ENCODE measurements at places on chromosomes 5 and 9. TPM values are rescaled to one million over a fixed set of nuclear protein-coding genes. Genes with fewer than 3 reads are reported as not detected.

Gene ORM1
- polyA plus RNA-seq = not detected

GRCh38 chr5:99037668-99038067 is 108.9 kb upstream of the CHD1 start:
- DNase-seq = no peak

DNA sequence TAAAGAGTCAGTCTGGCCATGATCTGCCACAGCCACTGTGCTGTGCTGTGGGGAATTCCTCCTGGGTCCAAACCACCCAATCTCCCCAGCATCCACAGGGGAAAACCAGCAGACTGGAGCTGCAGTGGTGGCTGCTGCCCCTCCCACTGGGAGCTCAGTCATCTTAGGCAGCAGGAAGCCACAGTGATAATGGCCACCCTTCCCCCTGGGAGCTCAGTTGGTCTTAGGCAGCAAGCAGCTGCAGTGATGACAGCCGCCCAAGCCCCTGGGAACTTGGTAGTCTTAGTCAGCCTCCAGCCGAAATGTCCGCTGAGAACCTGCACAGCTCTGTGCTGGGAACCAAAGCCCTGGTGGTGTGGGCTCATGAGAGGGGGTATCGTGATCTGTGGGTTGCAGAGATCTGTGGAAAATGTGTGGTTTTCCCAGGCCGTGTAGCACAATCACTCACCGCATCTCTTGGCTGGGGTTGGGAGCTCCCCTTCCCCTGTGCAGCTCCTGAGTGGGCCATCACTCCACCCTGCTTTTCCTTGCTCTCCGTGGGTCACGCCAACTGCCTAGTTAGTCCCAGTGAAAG is 38.4 kb upstream of the SMIM15 start:
- DNase-seq = no peak

DNA sequence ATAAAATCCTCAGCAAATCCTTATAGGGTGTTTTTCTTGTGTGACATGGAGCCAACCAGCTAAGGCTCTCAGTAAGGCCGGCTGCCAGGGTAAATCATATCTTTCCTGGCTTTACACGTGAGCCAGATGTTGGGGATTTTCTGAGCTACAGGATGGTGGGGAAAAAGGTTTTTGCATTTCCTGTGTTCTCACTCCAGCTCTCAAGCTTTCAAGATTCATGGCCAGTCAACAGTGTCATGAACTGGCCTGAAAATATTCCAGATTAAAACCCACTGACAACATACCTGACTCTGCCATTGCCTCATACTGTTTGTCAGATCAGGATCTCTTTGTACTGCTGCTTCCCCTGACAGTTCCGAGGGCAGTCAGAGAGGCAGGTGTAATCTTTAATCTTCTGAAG is 306.9 kb downstream of the GLIS3 start:
- no peak for DNase-seq

DNA sequence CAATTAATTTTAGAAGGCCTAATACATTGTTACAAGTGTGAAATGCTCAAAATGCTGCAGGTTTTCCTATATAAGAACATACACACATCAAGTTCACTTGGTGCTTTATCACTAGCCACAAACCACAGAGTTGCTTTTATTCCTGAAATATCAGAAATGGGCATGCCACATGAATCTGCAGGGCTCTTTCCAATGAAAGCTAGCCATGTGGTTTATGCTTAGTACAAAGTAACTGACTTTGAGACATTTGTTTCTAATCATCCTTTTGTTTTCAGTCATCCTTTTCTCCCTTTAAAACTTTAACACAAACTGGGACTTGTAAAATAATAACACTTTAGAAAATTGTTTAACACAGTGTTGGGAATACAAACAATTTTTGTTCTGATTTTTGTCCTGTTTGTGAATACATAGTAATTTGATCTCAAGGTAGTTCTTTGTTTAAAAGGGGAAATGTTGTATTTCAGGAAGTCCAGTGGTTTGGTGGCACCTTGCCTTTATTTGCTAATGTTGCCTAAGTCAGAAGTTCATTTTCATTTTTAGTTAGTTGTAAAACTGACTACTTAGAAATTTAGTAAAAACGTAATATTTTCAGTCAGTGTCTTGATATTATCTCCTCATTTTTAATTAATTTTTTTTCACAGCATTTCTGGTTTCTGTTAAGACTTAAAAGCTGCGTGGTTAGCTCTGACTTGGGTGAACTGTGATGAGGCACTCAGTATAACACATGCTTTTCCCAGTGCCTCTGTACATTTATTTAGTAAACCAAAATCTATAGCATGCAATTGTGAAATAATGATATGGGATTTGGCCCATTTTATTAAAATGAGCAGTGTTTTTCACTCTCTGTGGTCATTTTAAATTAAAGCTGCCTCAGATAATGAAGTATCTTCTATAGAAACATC is 18.6 kb downstream of the PRDM6 start:
- no peak for DNase-seq

GRCh38 chr5:139634028-139634325 is 14.2 kb upstream of the CXXC5 start:
- no peak for DNase-seq

Gene RFX3
- 21.0 TPM for polyA plus RNA-seq

Gene TDRD7
- 7.7 TPM for polyA plus RNA-seq

DNA sequence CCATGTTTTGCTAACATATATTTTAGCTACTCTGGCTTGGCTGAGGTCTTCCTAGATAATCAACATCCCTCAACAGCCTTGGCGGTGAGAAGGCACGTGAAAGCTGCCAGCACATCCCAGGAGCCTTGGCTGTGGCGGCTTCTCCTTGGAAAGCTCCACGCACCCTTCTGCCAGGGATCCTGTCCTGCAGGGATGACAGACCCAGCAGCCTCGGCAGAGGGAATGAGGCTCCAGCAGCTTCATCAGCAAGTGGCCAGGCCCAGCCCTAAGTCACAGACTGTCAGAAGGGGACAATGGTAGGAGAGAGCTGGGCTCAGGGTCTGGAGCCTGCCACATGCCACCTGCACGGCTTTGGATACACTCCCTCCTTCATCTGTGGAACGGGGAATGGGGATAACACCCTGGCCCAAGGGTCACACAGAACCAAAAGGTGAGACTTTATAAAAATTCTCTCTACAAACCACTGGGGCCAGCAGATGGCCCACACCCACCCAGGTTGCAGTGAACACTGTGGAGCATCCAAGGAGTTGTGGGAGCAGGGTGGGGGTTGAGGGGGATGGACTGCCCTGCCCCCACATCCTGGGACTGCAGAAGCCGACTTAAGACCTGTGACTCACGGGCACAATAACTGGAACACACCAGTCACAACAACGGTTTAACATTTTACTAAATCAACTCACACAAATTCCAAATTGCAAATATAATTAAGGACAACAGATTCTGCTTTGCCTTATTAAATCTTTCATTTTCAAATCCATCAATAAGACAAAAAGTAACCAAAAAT is 65.1 kb downstream of the MACROH2A1 start:
- DNase-seq = no peak

Gene BTNL9
- polyA plus RNA-seq = 5.6 TPM

DNA sequence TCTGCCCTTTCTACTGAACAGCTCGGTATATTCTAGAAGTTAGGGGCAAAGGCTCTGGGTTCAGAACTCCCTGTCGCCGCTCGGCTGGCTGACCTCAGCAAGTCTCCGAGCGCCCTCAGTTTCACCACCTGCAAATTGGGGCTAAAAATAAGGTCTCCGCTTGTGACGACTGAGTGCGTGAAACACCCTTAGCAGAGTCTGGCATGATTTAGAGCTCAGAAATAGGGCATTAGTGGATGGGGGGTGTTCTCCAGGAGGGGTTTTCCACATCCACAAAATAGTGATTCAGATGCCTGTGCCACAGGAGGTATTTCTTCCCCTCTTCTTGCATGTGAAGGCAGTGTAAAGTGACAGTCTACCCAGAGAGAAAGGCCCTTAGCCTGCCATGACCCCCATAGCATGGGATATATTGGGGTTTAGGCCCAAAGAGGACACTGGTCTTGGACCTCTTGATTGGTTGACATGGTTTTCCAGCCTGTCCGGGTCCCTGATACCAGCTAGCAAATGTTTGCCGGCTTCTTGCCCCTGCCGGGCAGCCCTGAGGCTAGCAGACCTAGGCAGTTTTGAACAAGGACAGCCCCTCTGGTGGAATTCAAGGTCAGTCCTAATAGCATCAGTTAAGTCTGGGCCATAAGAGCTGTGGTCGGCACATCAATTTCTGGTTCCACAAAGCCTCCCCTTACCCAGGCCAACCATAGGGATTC is 1.4 kb downstream of the ERGIC1 start:
- no peak for DNase-seq

DNA sequence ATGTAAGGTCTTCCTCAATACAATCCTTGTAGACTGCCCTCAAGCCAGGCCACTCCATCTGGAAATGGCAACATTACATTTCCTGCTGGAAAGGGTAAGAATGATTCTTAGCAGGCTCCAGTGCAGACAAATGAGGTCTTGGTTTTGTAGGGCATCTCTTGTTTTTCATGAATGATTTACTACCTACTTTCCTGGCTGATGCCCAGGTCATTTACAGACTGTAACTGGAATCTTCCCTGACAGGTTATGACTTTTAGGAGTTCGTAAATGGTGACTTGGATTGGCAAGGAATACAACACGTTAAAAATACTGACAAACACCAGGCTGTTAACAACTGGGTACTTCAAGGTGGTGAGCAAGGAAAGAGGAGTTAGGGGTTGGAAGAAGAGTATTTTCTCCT is 510.5 kb upstream of the TNC start:
- no peak for DNase-seq

GRCh38 chr5:61339764-61340163 is 7.7 kb downstream of the ZSWIM6 start:
- no peak for DNase-seq

GRCh38 chr9:116360016-116360415 is 206.4 kb downstream of the PAPPA start:
- no peak for DNase-seq

DNA sequence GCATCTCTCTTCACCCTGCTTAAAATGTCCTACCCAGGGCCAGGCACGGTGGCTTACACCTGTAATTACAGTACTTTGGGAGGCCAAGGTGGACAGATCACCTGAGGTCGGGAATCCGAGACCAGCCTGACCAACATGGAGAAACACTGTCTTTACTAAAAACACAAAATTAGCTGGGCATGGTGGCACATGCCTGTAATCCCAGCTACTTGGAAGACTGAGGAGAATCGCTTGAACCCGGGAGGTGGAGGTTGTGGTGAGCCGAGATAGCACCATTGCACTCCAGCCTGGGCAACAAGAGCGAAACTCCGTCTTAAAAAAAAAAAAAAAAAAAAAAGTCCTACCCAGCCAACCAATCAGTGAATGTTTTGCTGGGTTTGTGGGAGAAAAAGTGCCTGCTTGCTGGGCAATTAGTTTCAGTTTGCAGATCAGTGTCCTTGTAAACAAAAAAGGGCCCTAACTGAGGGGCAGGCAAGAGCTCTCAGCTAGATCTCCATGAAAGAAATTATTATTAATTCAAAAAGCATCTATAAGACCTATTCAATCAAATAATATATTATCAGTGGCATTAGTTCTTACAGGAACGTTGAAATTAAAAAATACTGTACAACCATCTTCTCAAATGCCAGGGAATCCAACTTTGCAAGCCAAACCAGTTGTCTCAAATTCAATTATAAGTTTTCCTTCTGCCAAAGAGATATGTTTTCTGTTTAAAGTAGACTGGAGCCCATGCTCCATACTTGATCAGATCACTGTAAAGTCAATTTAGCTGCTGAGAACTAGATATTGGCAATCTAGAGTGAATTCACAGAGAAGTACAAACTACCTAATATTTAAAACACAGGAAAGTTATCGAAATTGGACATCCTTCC is 3.9 kb downstream of the MEGF9 start:
- no peak for DNase-seq

GRCh38 chr5:143896516-143896915 is 84.6 kb downstream of the HMHB1 start:
- DNase-seq = no peak

DNA sequence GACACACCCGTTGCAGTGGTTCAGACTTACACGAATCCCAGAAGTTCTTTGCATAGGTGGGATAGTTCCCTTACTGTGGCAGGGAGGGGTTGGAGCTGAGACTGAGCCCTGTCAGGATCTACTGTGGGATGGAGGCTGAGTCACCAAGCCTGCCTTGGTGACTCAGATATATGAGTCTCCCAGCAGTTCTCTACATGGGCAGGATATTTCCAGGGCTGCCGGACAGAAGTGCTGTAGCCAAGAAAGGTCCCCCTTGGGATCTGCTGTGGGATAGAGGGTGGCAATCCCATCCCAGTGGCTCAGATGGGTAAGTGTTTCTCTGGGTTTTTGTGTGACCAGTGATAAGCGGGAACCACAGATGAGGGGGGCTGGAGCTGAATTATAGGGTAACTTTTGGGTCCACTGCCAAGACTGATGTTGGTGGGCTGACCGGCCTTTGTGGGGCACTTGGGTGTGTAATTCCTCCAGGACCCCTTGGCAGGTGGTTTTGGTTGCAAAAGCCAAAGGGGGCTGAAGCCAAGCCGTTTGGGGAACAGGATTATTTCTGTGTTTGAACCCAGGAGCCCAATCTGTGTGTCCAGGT is 18.7 kb downstream of the XRCC4 start:
- no peak for DNase-seq
